ENCODE measurements at places on chromosomes 2 and 18.

DNA sequence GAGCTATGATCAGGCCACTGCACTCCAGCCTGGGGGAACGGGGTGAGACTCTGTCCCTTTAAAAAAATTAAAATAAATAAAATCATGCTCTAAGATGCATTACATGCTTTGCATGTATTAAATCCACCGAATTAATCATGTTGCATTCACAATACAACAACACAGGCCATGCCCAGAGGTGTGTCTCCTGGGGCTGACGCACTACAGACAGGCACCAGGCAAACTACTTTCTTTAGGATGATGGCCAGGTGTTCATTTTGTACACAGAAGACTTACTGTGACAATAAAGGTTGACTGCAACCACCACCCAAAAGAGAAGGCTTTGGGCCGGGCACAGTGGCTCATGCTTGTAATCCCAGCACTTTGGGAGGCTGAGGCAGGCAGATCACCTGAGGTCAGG lies 226.8 kb upstream of the PXDN start:
- no peak for DNase-seq

GRCh38 chr2:226601881-226602662 lies 197.5 kb downstream of the IRS1 start:
- DNase-seq = no peak

- DNase-seq = no peak
Measured at GRCh38 chr18:48199399-48199798, 209.8 kb downstream of the ZBTB7C start.

- no peak for DNase-seq
Measured at GRCh38 chr18:78798402-78799175, 181.0 kb upstream of the SALL3 start.

DNA sequence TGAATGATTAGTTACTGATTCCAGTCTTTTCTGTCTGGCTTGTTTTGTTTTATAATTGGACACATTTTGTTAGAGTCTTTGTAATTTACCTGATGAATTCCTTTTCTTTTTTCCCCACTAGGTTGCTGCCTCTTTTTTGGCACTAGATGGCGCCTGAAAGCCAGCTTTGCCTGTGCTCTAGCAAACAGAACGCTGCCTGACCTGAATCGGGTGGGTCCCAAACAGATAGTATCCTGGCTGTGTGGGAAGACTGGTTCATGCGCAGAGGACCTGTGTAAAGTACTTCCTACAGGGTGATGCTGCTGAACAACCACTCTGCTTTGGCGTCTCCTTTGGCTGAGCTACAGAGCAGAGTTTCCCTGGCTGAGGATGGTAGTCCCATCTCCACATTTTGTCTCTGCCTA lies 288.2 kb downstream of the IKZF2 start:
- peak; percentile 71 for DNase-seq

DNA sequence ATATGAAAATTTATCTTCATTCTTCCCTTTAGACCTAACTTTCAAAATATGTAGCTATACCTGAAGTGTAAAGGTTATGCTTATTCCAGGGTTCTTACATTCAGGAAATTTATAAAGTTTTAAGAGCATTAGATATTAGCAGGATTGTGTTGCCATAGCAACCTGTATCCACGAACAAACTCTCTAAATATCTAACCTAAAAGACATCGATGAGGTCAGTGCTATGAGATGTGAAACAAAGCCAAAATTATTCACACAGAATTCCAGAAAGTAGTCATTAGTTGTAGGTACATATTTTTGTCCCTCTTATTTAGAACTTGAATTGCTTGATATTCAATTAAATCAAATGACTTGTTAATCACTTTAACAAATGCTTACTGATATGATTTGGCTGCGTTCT lies 705.3 kb downstream of the SOCS6 start:
- no peak for DNase-seq

Data from neural progenitor cell (in vitro differentiated cells).